ENCODE measurements at places on chromosomes 3 and 15. TPM values are rescaled to one million over a fixed set of nuclear protein-coding genes. Genes with fewer than 3 reads are reported as not detected.

The CFAP92 gene
- not detected for total RNA-seq

The STRA6 gene
- total RNA-seq = 72.6 TPM

The RBP2 gene
- total RNA-seq = not detected

The ACAD11 gene
- 7.1 TPM for total RNA-seq

The NR2F2 gene
- 22.0 TPM for total RNA-seq

The PPP1R14D gene
- total RNA-seq = not detected

The NUP210 gene
- total RNA-seq = 32.9 TPM

The GOLGA8S gene
- total RNA-seq = 0.18 TPM

The IL16 gene
- total RNA-seq = not detected

The STARD9 gene
- total RNA-seq = 1.7 TPM

The CPA3 gene
- not detected for total RNA-seq

The SMC4 gene
- 102 TPM for total RNA-seq

The RAB6B gene
- 2.1 TPM for total RNA-seq

The CPN2 gene
- total RNA-seq = not detected

The STIMATE gene
- total RNA-seq = 5.9 TPM

All from A549 treated with GW870086 at 1 μM for 4 hours (cell line).